Amniotic stem cell (primary cell): ENCODE measurements at places on chromosomes 4 and X.

- DNase-seq, result no peak
These were observed 238.4 kb downstream of the SNCA start for GRCh38 chr4:89598602-89599001.

- no peak for DNase-seq
These were observed 111.4 kb upstream of the LIMCH1 start for GRCh38 chr4:41426539-41426938.

- DNase-seq, result no peak
These were observed 1.1 kb downstream of the CTBP1 start for GRCh38 chr4:1247864-1248244.

GRCh38 chr4:55742655-55743202 lies 76.9 kb upstream of the EXOC1L start:
- DNase-seq, result no peak

GRCh38 chr4:21882051-21882839 lies 66.3 kb downstream of the KCNIP4 start:
- DNase-seq, result no peak

- no peak for DNase-seq
These were observed 456.3 kb downstream of the DTHD1 start for GRCh38 chr4:36737691-36738090.

GRCh38 chr4:108210989-108211835 lies 42.5 kb upstream of the LEF1 start:
- no peak for DNase-seq
